Stimulated activated CD4-positive, alpha-beta T cell treated with anti-CD3 and anti-CD28 coated beads, Interleukin-2, amount 100 ng/mL, for 4 hours (primary cell): ENCODE measurements at places on chromosomes 1 and 21.

DNA sequence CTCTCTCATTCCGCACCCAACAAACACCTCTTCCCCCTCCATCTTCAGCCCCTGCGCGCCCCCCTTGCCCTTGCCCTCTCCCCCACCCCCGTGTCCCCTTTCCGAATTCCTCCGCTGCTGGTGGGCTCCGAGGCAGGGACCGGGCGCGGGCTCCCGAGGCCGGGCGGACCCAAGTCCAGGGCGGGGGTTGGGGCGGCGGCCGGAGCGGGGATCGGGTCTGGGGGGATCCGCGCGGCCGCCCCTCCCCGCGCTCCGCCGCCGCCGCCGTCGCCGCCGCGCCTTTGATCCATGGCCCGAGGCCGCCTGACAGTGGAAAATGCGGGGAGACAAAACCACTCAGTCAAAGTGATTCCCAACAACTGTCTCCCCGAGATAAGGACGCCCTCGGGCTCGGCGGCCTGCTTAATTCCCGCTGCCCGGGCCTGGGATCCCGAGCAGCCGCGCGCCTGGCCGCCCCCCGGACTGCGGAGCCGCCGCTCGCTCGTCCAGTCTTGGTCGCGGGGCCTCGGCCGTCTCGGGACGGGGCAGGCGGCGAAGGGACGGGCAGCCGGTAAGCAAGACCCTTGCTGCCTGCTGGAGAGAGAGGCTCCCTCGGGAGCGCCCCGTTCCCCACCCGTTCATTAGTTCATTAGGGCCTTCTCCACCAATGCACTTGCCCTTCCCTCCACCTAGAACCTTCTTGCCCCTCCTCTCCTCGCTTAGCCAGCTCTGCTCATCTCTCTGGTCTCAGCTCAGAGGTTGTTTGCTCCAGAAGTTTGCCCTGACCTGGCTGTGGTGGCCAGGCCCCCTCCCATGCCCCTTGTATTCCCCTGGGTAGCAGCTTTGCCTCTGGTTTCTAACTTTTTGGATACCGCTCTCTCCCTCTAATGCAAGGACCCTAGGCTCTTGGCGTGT lies 86.4 kb downstream of the PAX7 start:
- DNase-seq, result no peak

DNA sequence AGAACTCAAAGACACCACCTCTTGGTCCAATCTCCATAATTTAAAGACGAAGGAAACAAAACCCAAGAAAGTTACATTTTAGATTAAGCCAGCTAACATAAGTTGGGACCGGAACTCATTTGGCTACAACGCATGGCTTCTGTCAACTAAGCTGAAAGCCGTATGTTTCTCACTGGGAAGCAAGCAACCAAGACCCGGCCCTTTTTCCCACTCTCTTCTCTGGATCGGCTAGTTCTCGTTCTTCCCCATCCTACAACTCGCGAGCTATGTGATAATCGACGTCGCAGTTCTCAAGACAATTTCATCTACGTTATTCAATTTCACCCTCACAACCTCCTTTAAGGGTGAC lies 601 bp downstream of the CCT8 start:
- no peak for DNase-seq

DNA sequence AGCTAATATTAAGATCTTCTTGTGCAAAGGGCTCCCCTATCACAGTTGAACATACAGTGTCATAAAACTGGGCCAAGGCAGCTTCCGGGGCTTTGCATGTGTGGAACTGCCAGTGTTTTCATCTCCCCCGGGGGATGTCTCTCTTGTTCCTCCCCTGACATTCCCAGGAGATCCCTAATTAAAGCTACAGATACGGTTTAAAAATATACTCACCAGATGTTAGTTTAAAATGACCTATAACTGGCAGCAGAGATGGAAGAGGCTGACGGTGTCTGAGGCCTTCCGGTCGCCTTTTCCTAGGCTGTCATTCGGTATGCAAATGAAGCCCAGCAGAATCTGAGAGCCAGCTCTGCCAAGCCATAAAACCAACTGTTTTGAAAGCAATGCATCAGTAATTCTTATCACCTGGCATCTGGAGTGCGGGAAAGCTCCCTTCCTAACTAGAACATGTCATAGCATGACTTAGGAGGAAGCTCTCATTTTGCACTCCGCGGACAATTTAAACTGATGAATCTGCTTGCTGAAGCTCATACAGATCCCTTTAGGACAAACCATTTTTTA lies 436.5 kb upstream of the VAMP3 start:
- no peak for DNase-seq

GRCh38 chr1:116104667-116105066 lies 6.5 kb upstream of the MAB21L3 start:
- DNase-seq, result no peak

DNA sequence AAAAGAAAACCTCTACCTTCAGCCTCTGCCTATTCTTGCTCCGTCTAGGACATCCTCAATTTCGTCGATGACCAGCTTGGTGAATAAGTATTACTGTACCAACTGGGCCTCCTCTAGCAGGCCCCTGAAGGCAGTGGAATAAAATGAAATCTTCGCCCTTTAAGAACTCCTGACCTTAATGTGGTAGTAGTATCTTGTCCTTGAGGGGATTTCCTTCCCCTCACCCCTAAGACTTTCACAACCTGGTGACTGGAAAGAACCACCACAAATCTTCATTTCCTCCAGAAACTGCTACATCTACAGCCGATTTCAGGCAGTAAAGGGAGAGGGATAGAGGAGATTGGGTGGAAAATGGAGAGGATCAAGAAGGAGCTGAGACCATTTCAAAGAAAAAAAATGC lies 1.6 kb upstream of the HAX1 start:
- no peak for DNase-seq

- DNase-seq, result no peak
These were observed 30.6 kb downstream of the MPZL1 start for GRCh38 chr1:167752219-167752985.

GRCh38 chr1:184386312-184387068 lies at the start of gene C1orf21:
TSS of gene C1orf21 (plus strand) at chr1:184387029. CDS start at chr1:184477510, 90,481 bp downstream.
- DNase-seq, result peak; percentile 50

GRCh38 chr1:169128562-169128961 lies 22.1 kb downstream of the ATP1B1 start:
- DNase-seq, result no peak

DNA sequence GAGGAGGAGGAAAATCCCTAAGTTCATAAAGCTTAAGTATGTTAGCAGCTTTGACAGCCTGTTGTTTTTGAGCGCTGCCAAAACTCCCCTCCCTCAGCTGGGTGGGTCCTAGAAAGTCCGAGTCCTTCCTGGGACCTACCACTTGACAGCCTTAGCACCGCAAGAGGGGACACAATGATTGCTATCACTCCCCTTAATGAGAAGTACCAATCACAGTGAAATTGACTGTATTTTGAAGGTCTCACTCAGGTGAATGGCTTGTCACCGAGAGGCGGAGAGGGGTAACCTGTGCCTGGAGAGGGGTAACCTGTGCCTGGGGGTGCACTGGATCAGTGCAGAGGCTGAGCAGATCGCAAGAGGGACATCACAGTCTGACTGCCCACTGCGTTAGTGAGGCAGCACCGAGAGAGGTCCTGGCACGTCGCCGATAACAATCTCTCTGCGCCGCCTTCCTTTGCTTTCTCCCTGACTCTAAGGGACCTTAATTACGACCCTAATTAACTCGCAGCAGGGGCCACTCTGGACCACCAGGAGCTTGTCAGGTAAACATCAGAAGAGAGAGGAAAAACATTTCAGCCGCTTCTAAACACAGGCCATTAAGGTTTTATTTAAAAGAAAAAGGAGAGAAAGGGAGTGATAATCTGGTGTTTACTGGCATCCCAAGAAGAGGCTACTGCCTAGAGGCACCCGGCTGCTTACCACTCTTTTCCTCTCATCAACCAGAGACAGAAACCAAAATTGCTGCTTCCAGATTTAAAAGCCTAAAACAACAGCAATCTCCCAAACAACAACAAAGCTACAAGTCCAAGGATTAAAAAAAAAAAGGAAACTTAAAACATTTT lies 25.7 kb upstream of the KCNK1 start:
- DNase-seq, result no peak
